GM12892 (cell line): ENCODE measurements at places on chromosomes 12 and 14.

- no peak for DNase-seq
These were observed 360.4 kb upstream of the MDGA2 start for GRCh38 chr14:48035836-48036235.

DNA sequence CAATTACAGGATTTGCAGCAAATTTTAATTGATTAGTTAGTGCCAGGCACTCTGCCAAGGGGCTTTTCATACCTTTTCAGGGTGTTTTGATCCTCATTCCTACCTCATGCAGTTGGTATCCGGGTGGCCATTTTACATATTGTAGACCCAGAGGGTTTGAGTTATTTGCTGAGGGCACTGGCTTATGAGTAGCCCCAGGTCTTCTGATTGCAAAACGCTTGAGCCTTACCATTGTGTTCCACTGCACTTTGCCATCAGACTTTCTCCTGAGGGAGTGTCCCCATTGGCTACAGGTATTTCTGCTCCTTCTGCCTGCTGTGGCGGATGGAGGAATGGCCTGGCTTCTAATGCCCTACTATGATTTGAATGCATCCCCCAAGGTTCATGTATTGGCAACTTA, 257.8 kb upstream of the CRY1 start:
- no peak for DNase-seq

GRCh38 chr14:59207506-59207933, 19.1 kb downstream of the DAAM1 start:
- DNase-seq = no peak

GRCh38 chr12:51845482-51845881, 3.0 kb downstream of the FIGNL2 start:
- no peak for DNase-seq

- DNase-seq = no peak
These were observed 152.7 kb downstream of the GXYLT1 start for GRCh38 chr12:41992022-41992421.

DNA sequence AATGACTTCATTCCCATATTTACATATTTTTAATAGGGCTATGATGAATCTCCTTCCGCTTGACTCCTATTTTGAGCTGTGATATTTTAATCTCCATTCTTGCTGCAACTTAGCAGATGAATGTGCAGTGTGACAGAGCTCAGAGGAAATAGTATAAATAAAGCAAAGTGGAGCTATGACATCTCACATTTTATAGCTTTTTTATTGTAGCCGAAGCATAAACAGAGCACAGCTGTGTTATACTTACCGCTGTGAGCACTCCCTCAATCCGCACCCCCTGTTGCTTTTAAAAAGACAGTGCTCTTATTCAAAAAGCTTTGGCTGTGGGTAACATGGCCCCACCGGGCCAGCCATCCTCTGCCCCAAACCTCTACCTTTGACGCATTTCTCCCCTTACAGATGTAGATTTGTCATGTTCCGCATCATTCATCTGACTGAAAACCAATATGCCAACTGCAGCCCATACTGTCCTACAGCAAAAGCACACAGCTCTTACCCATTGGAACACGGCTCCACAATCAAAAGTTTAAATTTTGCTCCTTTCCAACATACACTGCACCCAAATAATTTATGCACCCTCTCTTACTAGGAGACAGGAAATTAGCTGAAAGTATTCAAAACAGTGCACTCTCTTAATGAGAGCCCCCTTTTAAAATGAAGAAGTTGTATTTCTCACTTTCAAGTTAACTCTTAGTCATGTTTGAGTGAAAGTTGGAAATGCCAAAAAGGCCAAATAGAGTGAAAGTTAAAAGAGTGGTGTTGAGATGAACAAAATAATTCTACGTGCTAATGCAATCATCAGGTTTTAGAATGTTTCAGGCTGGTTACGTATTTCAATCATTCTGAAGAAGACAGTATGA, 429.3 kb upstream of the SOX5 start:
- no peak for DNase-seq

DNA sequence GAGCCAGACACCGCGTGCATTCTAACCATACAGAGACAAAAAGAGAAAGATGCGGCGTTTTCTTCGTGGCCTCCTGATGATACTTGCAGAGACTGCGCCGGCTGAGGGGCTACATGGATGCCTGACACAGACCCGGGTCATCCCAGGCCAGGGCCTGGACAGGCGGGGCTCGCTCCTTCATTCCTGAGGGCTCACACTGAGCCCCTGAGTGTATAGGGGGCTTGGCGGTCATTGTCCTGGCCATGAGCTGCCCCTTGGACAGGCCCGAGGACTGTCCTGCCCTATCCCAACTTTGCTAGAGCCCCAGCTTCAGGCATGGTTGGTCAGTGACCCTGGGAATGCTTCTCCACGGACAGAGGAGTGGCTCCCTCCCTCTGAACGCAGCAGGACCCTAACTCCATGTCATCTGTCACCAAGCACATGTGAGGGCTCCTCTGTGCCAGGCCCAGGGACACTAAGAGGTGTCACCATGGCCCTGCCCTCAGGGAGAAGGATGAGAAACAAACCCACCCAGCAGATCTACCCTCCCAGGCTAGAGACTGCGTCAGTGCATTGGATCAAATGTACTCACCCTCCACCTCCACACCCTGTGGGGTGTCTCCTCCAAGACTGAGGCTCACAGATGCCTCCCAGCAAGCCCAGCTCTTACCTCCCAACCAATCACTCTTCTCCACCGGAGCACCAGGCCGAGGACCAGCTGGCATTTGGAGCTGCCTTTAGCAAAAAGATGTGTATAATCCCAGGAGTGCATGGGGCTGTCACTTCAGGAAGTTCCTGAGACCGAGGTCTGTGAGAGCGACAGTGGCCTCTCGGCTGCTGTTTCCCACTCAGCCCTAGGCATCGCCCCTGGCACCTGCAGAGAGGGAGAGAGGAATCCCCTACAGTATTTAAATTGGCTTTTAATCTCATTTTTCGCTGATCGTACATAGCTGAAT, 102.7 kb downstream of the DICER1 start:
- no peak for DNase-seq

GRCh38 chr12:12717586-12718380, 615 bp downstream of the CDKN1B start:
- DNase-seq = no peak

DNA sequence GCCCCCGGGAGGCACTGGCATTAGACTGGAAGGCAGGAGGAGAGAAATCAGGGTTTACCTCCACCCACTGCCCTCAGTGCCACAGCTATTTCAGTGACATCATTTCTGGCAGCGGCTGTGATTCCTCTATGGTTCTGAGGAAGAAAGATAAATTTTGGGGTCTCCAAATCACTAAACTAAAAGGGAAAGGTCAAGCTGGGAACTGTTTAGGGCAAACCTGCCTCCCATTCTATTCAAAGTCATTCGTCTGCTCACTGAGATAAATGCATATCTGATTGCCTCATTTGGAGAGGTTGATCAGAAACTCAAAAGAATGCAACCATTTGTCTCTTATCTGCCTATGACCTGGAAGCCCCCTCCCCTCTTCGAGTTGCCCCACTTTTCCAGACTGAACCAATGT, 14.0 kb upstream of the CRY1 start:
- no peak for DNase-seq
